GM23338 (cell line): ENCODE measurements at places on chromosomes 1 and 21. TPM values are rescaled to one million over a fixed set of nuclear protein-coding genes. Genes with fewer than 3 reads are reported as not detected.

- no peak for DNase-seq
- H3K27ac ChIP-seq, result no peak overlapping the region
- H3K36me3 ChIP-seq, result no peaks in the 10 kb centered on the region; the same call in 1 of the 2 replicates
- H3K4me3 ChIP-seq, result no peak overlapping the region
- no peaks in the 10 kb centered on the region for H3K4me1 ChIP-seq
Measured at GRCh38 chr1:229539863-229540506, 18.5 kb downstream of the ABCB10 start.

DNA sequence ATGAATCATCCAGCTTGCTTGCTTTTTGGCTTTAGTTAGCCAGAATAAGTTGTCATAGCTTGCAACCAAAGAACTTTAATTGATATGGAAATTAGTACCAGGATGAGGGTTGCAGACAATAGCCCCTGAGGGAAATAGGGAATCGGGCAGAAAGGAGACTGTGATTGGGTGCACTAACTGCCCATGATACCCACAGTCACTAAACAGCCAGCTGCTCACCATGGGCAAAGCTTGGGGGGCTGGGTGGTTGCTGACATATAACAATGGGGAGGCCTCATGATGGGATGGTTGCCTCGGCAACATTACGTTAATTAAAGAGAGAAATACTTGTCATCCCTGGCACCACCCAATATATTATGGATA lies 17.8 kb upstream of the PLA2G2E start:
- no peaks in the 10 kb centered on the region for H3K4me1 ChIP-seq
- H3K36me3 ChIP-seq, result no peaks in the 10 kb centered on the region
- no peak overlapping the region for H3K4me3 ChIP-seq
- H3K27me3 ChIP-seq, result no peaks in the 10 kb centered on the region
- no peak for DNase-seq
- no peak overlapping the region for H3K27ac ChIP-seq

Gene UBE2U
- total RNA-seq, result not detected in 2 replicates

- peaks cover 38% of the 10 kb centered on the region for H3K4me1 ChIP-seq
- no peaks in the 10 kb centered on the region for H3K36me3 ChIP-seq
- no peak overlapping the region for H3K4me3 ChIP-seq
Measured at GRCh38 chr1:76857138-76857537, 10.1 kb upstream of the ST6GALNAC5 start.

DNA sequence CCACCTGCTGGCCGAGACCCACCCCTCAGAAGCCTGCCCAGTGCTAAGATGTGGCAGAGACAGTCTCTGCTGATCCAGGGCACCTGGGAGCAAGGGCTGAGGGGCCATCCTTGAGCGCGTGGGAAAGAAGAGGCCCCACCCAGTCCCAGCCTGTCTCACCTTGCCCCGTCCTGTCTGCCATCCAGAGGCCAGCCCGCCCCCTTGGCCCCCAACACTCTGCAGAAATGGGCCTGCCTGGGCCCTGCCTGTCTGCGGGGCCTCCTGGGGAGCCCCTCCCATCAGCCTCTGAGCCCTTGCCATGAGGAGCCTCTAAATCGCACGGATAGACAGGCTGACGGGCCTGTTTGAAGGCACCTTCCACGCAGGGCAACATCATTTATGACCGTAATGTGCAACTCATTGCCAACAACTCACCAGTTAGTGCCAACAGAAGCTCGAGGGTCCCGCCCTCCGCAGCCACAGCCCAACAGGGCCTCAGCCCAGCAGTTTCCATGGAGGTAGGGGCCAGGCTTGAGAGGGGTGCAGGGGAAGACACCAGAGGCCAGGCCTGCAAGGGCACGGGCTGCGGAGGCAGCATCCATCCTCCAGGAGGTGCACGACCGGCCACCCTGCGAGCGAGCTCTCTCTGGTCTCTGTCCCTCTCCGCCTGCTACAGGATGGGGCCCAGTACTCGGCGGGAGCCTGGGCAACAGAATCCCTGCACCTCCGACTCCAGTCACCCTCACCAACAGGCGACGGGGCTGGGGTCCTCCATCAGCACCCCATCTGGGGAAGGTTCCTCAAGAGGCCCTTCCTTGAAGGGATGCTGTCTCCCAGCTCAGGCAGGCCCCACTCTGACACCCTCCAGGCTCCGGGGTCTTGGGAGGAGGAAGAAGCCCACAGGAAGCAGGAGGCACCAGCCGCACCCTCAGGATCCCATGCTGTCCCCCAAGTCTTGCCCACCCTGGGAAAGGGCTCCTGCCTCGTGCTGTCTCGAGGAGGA lies 78.0 kb downstream of the MEGF6 start:
- H3K36me3 ChIP-seq, result no peaks in the 10 kb centered on the region
- H3K27ac ChIP-seq, result no peak overlapping the region
- DNase-seq, result peak; percentile 68
- H3K4me1 ChIP-seq, result no peaks in the 10 kb centered on the region; the same call in 1 of the 2 replicates

Gene RHD
- 0.21 TPM in 1 of 2 replicates, not detected in the other for total RNA-seq

GRCh38 chr1:21020151-21020550 lies 156.5 kb downstream of the EIF4G3 start:
- H3K4me1 ChIP-seq, result 0 out of 2 replicates have a peak, but pooled peaks cover 3% of the 10 kb centered on the region
- H3K4me3 ChIP-seq, result no peak overlapping the region
- H3K27me3 ChIP-seq, result no peaks in the 10 kb centered on the region
- H3K27ac ChIP-seq, result no peak overlapping the region
- no peaks in the 10 kb centered on the region for H3K36me3 ChIP-seq

Gene HAPLN2
- total RNA-seq, result not detected in 2 replicates

DNA sequence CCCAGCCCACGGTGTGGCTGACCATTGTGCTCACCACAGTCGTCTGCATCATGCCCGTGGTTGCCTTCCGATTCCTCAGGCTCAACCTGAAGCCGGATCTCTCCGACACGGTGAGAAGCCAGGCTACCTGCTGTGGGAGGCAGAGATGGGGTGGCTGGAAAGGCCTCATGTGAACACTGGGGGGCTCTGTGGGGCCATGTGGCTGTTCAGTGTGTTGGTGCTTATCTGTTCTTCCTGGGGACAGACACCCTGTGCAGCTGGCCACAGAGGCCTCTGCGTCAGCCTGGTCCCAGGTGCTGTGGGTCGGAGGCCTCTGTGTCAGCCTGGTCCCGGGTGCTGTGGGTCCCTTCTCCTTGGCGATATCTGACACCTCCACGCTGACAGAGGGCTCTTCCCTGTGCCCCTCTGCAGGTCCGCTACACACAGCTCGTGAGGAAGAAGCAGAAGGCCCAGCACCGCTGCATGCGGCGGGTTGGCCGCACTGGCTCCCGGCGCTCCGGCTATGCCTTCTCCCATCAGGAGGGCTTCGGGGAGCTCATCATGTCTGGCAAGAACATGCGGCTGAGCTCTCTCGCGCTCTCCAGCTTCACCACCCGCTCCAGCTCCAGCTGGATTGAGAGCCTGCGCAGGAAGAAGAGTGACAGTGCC lies 23.2 kb downstream of the ATP8B2 start:
- H3K27ac ChIP-seq, result no peak overlapping the region
- no peak overlapping the region for H3K4me3 ChIP-seq
- peaks cover 5% of the 10 kb centered on the region; the same call in 1 of the 2 replicates for H3K4me1 ChIP-seq
- peaks cover 34% of the 10 kb centered on the region for H3K36me3 ChIP-seq
- no peaks in the 10 kb centered on the region for H3K27me3 ChIP-seq
- no peak for DNase-seq

GRCh38 chr1:150628766-150629114 lies 672 bp downstream of the ENSA start:
- DNase-seq, result no peak
- peaks cover 32% of the 10 kb centered on the region for H3K4me1 ChIP-seq
- H3K27me3 ChIP-seq, result no peaks in the 10 kb centered on the region
- peak overlapping the region; percentile 67 for H3K4me3 ChIP-seq
- peaks cover 33% of the 10 kb centered on the region for H3K36me3 ChIP-seq

- no peak for DNase-seq
- H3K4me3 ChIP-seq, result no peak overlapping the region
- H3K36me3 ChIP-seq, result no peaks in the 10 kb centered on the region
- no peaks in the 10 kb centered on the region for H3K4me1 ChIP-seq
Measured at GRCh38 chr1:41890825-41891198, 27.9 kb downstream of the HIVEP3 start.

DNA sequence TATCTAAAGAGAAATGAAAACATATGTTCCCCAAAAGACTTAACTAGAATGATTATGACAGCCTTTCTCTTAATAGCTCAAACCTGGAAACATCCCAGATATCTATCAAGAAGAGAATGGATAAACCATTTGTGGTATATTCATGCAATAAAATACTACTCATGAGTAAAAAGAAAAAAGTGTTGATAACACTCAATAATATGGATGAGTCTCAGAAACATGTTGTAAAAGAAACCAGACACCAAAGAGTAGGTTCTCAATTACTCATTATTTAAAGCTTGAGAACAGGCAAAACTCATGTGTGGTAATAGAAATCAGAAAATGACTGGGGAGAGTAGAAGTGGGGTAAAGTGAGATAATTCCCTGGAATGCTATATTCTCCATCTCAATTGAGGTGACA lies 154.1 kb downstream of the PHTF1 start:
- no peak overlapping the region for H3K4me3 ChIP-seq
- H3K27ac ChIP-seq, result no peak overlapping the region
- H3K36me3 ChIP-seq, result no peaks in the 10 kb centered on the region

DNA sequence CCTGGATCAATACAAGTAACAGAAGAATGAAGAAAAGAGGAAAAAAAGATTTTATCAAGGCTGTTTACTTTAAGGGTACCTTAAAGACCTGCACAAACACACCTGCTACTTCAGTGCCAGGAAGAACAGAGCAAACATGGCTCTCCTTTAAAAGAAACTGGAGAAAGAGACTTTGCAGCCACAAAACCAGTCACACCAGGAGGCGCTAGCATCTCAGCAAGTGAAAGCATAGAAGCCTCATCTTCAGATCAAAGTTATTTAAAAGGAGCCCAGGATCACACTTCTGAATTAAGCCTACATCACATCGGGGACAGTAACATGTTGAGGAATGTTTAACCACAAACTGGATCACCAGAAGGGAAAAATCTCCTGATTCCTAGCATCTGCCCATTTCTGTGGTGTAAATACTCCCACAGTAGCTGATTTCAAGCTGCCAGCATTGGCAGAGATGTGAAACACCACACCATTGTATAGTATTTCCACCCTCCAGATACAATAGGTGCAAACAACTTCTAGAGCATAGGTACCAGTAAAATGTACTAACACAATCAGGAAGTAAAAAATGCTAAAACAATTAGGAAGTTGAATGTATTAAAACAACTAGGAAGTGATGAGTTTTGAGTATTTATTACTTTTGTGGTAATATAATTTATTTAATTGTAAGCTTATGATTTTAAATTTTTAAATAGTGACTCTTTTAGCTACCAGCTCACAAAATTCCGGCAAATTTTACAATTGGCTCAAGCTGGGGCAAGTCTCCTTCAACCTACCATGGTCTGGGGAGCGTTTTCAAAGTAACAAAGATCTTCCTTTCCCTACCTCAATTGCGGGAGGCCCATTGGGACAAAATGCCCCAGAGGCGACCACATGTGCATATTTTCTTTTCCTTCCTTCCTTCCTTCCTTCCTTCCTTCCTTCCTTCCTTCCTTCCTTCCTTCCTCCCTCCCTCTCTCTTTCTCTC lies 105.3 kb upstream of the CLDN14 start:
- peak; percentile 33 for DNase-seq
- H3K4me1 ChIP-seq, result no peaks in the 10 kb centered on the region
- no peaks in the 10 kb centered on the region for H3K27me3 ChIP-seq
- H3K27ac ChIP-seq, result no peak overlapping the region
- H3K36me3 ChIP-seq, result no peaks in the 10 kb centered on the region

GRCh38 chr1:183862967-183863366 lies 58.0 kb downstream of the RGL1 start:
- DNase-seq, result no peak
- H3K36me3 ChIP-seq, result no peaks in the 10 kb centered on the region
- H3K27ac ChIP-seq, result no peak overlapping the region
- H3K27me3 ChIP-seq, result no peaks in the 10 kb centered on the region

DNA sequence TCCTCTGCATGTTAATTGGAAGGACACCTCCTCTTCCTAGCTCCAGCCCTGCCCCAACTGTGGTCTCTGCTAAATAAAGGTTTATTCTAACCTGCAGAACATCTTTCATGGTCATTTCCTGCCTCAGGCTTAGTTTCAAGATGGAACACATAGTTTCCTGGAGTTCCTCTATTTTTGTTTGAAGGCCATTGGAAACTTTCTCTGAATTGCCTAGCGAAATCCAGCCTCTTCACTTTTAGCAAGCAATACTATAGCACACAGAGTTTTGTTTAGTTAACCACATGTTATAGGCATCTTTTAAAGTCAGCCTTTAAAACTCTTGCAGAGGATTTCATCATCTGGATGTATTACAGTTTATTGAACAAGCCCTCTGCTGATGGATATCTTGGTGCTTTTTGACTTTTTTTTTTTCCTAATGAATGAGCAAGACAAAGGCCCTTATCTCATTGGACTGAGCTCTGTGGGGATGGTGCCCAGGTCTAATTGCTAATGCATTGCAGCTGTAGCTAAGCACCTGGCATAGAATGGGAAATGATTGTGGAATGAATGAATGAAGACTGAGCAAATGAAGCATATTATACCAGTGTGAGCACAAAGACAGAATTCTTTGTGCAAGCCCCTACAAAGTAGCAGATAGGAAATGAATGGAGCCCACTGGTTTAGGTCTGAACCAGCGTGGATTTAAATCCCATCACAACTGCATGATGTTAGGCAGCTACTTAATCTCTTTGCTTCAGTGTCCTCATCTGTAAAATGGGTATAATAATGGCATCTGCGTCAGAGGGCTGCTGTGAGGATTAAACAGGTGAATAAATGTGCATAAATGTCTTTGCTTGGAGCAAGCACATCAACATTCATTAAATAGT lies 641 bp upstream of the CFAP107 start:
- H3K4me1 ChIP-seq, result 0 out of 2 replicates have a peak, but pooled peaks cover 3% of the 10 kb centered on the region
- no peaks in the 10 kb centered on the region for H3K36me3 ChIP-seq
- no peak overlapping the region for H3K4me3 ChIP-seq
- no peak overlapping the region for H3K27ac ChIP-seq
- DNase-seq, result no peak

Gene PGLYRP3
- not detected in 2 replicates for total RNA-seq

DNA sequence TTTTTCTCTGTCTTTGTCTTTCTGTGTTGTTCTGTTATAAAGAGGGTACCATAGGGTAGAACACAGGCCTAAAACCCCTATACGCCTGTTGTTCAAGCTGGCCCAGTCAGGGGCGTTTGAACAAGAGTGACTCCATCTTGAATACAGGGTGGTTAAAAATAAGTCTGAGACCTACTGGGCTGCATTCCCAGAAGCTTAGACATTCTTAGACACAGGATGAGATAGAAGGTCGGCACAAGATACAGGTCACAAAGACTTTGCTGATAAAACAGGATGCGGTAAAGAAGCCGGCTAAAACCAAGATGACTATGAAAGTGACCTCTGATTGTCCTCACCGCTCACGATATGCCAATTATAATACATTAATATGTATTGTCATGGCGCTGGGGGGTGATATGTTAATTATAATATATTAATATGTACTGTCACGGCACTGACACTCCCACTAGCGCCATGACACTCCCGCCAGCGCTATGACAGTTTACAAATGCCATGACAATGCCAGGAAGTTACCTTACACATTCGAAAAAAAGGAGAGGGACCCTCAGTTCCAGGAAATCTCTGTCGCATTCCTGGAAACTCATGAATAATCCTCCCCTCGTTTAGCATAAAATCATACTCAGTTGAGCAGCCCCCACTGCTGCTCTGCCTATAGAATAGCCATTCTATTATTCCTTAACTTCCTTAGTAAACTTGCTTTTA lies 58.5 kb upstream of the KLHDC7A start:
- DNase-seq, result no peak
- no peak overlapping the region for H3K4me3 ChIP-seq
- H3K4me1 ChIP-seq, result peaks cover 30% of the 10 kb centered on the region
- no peaks in the 10 kb centered on the region for H3K27me3 ChIP-seq
- H3K27ac ChIP-seq, result no peak overlapping the region; the same call in 1 of the 2 replicates
- no peaks in the 10 kb centered on the region for H3K36me3 ChIP-seq
